ENCODE measurements at places on chromosomes 7 and 10.

- no peak overlapping the region for H3K4me3 ChIP-seq
- ATAC-seq = peak; percentile 68
- no peaks in the 10 kb centered on the region for H3K36me3 ChIP-seq
- H3K4me1 ChIP-seq = no peaks in the 10 kb centered on the region
Measured at GRCh38 chr10:3264161-3264761, 91.7 kb upstream of the PITRM1 start.

- no peak for ATAC-seq
- no peak overlapping the region for H3K27ac ChIP-seq
- H3K27me3 ChIP-seq = peaks cover 32% of the 10 kb centered on the region
- no peaks in the 10 kb centered on the region for H3K36me3 ChIP-seq
- no peaks in the 10 kb centered on the region for H3K4me1 ChIP-seq
- no peak overlapping the region for H3K4me3 ChIP-seq
Measured at GRCh38 chr10:131446171-131446570, 134.7 kb upstream of the TCERG1L start.

- H3K27ac ChIP-seq = peak within 1 kb of the TSS; percentile 63
- peaks cover 10% of the 10 kb centered on the region for H3K4me1 ChIP-seq
- H3K4me3 ChIP-seq = peak within 1 kb of the TSS; percentile 10
- peaks cover 27% of the 10 kb centered on the region for H3K27me3 ChIP-seq
Measured at GRCh38 chr7:150450491-150451001, at the start of gene GIMAP8. TSS of gene GIMAP8 (plus strand) at chr7:150450630. CDS start at chr7:150466699, 16,069 bp downstream.

- no peak overlapping the region for H3K4me3 ChIP-seq
- H3K27ac ChIP-seq = no peak overlapping the region
- no peaks in the 10 kb centered on the region for H3K27me3 ChIP-seq
Measured at GRCh38 chr10:48363617-48364355, 57.3 kb downstream of the MAPK8 start.

GRCh38 chr7:30697719-30698460, 15.6 kb upstream of the CRHR2 start:
- no peak overlapping the region for H3K27ac ChIP-seq
- no peaks in the 10 kb centered on the region for H3K36me3 ChIP-seq
- ATAC-seq = peak; percentile 50
- H3K27me3 ChIP-seq = peaks cover 6% of the 10 kb centered on the region

DNA sequence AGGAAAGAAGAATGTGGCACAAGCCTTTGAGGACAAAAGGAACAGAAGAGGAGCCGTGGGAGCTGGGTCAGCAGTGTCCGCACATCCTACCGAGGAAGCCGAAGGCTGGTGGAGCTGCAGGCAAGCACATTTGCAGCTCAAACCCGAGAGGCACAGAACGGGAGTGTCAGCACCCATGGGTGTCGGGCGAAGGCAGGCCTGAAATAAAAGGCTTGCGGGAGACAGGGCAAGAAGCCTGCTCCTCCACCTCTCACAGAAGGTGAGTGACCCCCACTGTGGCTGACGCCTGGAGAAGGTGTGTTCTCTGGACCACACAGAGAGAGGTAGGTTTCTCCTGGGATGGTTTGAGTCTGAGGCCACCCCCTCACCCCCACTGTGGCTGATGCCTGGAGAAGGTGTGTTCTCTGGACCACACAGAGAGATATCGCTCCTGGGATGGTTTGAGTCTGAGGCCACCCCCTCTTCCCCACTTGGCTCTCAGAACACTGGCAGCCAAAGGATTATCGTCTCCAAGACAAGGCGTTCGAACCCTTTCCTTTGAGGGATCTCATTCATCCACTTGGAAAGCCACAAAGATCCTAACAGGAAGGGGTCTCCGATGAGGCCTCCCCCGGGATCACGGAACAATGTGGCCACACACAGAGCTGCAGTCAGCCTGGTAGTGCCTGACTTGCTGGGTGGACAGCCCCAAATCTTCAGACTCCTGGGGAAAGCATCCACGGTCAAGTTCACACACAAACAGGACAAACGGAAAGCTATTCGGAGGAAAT, 21.6 kb upstream of the GTPBP4 start:
- no peak for ATAC-seq
- H3K4me3 ChIP-seq = no peak overlapping the region

DNA sequence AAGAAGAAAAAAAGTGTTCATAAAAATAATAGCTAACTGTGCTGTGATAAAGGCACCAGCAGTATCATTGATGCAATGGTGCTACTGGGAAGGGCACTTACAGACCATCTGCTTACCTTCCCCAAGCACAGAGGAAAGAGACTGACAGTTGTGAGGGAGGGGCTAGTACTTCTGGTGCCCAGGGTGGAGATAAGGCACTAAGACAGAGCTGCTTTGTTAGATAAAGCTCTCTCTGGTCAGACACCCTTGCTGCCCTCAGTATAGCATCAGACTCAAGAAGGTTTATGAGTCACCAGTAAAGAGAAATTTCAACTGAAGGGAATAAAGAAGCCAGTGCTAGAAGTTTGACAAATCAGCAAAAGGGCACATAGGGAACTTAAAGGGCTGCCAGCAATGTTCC, 325.6 kb downstream of the HPSE2 start:
- ATAC-seq = no peak
- no peak overlapping the region for H3K27ac ChIP-seq
- H3K36me3 ChIP-seq = no peaks in the 10 kb centered on the region
- no peak overlapping the region for H3K4me3 ChIP-seq
- peaks cover 17% of the 10 kb centered on the region for H3K4me1 ChIP-seq

- peaks cover 6% of the 10 kb centered on the region for H3K27me3 ChIP-seq
- no peaks in the 10 kb centered on the region for H3K36me3 ChIP-seq
- H3K4me3 ChIP-seq = no peak overlapping the region
- H3K4me1 ChIP-seq = no peaks in the 10 kb centered on the region
Measured at GRCh38 chr10:110446277-110446676, 51.4 kb upstream of the DUSP5 start.

- no peaks in the 10 kb centered on the region for H3K4me1 ChIP-seq
- H3K27me3 ChIP-seq = no peaks in the 10 kb centered on the region
- no peak overlapping the region for H3K4me3 ChIP-seq
- H3K27ac ChIP-seq = no peak overlapping the region
- H3K36me3 ChIP-seq = peaks cover 5% of the 10 kb centered on the region
Measured at GRCh38 chr7:74202841-74203556, 6.8 kb upstream of the LAT2 start.

- no peaks in the 10 kb centered on the region for H3K4me1 ChIP-seq
- no peak overlapping the region for H3K27ac ChIP-seq
- peaks cover 3% of the 10 kb centered on the region for H3K27me3 ChIP-seq
- no peak overlapping the region for H3K4me3 ChIP-seq
- no peak for ATAC-seq
Measured at GRCh38 chr10:104767745-104768144, 126.7 kb downstream of the SORCS3 start.

DNA sequence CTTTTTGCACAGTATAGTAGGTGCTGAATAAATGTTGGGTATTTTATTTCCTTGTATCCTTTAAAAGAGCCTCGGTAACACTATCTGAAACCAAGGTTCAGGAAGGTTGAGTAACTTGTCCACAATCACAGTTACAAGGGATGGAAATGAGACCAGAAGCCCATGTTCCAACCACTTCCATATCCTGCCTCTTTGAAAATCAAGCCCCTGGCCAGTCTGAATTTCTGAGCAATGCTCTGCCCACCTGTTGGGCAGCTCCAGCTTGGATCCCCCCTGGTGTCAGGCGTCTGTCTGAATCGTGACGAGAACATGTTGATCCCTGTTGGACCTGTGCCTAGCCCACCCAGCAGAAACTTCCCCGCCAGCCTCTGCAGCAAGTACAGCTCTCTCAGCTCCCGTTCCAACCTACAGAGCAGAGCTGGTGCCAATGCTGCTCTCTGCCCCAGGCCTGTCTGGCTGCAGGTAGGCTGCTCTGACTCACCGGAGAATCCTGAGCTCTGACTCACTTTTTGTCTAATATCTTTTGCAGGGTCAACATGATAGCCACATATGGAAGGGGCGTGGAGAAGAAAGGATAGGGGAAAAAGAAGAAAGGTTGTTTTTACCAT, 595.5 kb downstream of the INHBA start:
- no peak overlapping the region for H3K4me3 ChIP-seq
- H3K27me3 ChIP-seq = no peaks in the 10 kb centered on the region
- no peak overlapping the region for H3K27ac ChIP-seq
- H3K4me1 ChIP-seq = no peaks in the 10 kb centered on the region

DNA sequence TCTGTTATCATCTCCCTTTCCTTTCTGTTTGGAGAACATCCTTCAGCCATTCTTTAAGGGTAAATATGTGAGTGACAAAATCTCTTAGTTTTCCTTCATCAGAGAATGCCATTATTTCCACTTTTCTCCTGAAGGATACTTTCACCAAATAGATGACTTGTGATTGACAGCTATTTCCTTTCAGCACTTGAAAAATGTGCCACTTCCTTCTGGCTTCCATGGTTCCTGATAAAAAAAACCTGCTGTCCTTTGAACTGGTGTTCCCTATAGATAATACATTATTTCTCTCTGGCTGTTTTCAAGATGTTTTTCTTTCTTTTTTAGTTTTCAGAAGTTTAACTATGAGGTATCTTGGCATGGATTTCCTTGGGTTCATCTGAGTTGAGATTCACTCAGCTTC, 79.7 kb downstream of the TBXAS1 start:
- H3K4me3 ChIP-seq = no peak overlapping the region
- no peaks in the 10 kb centered on the region for H3K4me1 ChIP-seq
- H3K36me3 ChIP-seq = no peaks in the 10 kb centered on the region
- ATAC-seq = no peak
- no peak overlapping the region for H3K27ac ChIP-seq

GRCh38 chr10:4519658-4520402, 306.2 kb upstream of the AKR1E2 start:
- H3K27me3 ChIP-seq = no peaks in the 10 kb centered on the region
- peak; percentile 74 for ATAC-seq
- no peaks in the 10 kb centered on the region for H3K36me3 ChIP-seq

- peaks cover 81% of the 10 kb centered on the region for H3K27me3 ChIP-seq
- no peak for ATAC-seq
- peak overlapping the region; percentile 71 for H3K27ac ChIP-seq
- H3K36me3 ChIP-seq = no peaks in the 10 kb centered on the region
Measured at GRCh38 chr7:141071260-141071854, 2.5 kb upstream of the TMEM178B start.

DNA sequence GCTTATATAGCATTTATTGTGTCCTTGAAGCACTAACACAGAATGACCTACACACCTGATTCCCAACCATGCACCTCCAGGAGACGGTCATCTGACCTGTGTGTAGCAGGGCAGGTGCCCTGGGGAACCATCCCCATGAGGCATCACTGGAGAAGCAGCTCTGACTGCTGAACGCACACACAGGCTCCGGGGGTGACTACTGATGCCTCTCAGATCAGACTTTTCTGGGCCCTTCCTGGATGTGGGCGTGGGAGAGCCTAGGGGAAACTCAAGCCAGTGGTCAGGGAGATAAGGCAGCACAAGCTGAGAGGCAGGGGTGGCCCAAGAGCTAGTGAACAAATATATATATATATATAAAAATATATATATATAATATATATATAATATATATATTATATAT, 37.6 kb downstream of the CPXM2 start:
- no peak overlapping the region for H3K27ac ChIP-seq
- H3K4me1 ChIP-seq = peaks cover 41% of the 10 kb centered on the region
- H3K36me3 ChIP-seq = no peaks in the 10 kb centered on the region
- ATAC-seq = no peak
- no peaks in the 10 kb centered on the region for H3K27me3 ChIP-seq

DNA sequence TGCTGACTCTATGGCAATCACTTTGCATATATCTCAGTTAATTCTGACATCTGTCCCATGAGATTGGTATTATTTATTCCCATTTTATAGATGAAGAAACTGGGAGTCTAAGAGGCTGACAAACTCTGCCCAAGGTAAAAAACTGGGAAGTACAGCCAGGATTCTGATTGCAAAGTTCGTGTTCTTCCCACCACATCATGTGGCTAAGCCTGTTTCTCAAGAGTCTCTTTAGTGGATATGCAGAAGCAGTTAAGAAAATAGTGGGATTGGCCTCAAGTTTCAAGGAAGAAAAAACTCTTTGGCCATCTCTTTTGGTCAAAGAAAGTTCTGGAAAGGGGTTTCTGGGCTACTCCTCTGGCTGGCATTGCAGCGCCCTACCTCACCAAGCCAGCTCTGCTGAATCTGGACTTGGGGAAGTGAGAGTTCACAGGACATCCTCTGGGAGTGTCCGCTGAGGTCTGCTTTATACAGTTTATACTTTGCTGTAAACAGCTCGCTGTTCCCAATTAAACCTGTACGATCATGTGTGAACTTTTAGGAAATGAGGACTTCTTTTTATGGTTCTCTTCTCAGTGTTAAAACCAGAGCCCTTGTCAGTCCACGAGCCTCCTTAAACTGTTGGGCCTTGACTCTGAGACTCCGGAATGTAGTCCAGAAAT, 12.2 kb upstream of the BMPR1A start:
- H3K4me1 ChIP-seq = peaks cover 7% of the 10 kb centered on the region
- H3K27ac ChIP-seq = peak overlapping the region; percentile 81
- H3K4me3 ChIP-seq = no peak overlapping the region
- H3K36me3 ChIP-seq = no peaks in the 10 kb centered on the region
- peak; percentile 71 for ATAC-seq

GRCh38 chr7:82841828-82842227, 320.9 kb downstream of the PCLO start:
- no peaks in the 10 kb centered on the region for H3K4me1 ChIP-seq
- ATAC-seq = no peak
- H3K4me3 ChIP-seq = no peak overlapping the region
- no peak overlapping the region for H3K27ac ChIP-seq

- H3K4me1 ChIP-seq = no peaks in the 10 kb centered on the region
- H3K36me3 ChIP-seq = no peaks in the 10 kb centered on the region
- no peak overlapping the region for H3K27ac ChIP-seq
Measured at GRCh38 chr7:131166066-131166465, 161.6 kb upstream of the MKLN1 start.

DNA sequence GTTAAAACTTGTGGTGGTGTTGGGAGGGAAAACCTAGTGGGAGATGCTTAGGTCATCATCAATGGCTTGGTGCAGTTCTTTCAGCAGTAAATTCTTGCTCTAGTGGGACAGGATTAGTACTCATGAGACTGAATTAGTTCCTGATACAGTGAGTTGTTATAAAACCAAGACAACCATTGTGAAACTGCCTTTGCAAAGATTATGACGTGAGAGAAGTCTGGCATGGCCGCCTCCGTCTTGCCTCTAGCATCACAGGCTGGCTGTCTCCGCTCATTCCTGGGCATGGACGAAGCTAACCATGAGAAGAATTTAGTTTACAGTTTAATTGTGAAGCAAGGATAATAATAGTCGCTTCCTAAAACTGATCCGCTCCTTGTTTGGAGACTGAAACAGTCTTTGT, 186.4 kb downstream of the KIF20B start:
- peak; percentile 39 for ATAC-seq
- H3K27ac ChIP-seq = no peak overlapping the region
- H3K4me1 ChIP-seq = no peaks in the 10 kb centered on the region
- no peaks in the 10 kb centered on the region for H3K36me3 ChIP-seq

Measured in gastroesophageal sphincter (tissue), 4 donors.